ENCODE measurements at places on chromosomes 5 and 9.

DNA sequence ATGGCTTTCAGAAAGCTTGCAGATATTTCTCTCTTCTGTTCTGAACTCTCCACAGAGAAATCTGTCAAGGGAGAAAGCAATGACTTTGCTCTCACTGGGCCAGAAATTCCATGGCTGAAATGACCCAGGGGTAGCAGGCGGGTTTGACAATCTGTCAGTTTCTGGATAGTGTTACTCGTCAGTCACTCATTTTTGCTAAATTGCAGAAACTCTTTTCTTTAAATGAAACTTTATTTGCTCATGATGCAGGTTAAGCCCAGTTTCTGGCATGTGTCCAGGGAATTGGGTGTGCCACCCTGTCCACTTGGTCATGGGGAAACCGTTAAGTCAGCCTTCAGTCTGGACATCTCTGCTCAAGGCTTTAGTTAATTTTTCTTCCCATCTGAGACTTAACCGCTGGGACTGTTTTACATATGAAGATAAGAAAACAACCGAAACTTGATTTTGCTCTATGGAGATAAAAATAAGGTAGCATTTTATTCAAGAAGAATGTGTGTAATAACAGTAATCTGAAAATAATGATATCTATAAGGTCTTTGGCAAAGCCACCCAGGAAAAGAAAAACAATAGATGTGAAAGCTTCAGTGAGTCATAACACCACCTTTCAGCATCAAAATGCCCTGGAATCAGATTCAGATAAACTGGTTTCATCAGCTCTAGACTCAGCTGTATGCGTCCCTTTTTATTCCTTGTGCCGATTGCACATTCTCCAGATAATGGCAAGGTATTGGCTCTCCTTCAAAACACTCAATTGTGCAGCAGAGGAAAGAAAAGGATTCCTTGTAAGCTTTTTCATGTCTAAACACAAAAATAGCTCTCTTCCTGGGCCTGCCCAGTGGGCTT is 308.3 kb downstream of the ZSWIM6 start:
- no peak for DNase-seq

GRCh38 chr5:16934123-16934522 is 2.0 kb downstream of the MYO10 start:
- no peak for DNase-seq

DNA sequence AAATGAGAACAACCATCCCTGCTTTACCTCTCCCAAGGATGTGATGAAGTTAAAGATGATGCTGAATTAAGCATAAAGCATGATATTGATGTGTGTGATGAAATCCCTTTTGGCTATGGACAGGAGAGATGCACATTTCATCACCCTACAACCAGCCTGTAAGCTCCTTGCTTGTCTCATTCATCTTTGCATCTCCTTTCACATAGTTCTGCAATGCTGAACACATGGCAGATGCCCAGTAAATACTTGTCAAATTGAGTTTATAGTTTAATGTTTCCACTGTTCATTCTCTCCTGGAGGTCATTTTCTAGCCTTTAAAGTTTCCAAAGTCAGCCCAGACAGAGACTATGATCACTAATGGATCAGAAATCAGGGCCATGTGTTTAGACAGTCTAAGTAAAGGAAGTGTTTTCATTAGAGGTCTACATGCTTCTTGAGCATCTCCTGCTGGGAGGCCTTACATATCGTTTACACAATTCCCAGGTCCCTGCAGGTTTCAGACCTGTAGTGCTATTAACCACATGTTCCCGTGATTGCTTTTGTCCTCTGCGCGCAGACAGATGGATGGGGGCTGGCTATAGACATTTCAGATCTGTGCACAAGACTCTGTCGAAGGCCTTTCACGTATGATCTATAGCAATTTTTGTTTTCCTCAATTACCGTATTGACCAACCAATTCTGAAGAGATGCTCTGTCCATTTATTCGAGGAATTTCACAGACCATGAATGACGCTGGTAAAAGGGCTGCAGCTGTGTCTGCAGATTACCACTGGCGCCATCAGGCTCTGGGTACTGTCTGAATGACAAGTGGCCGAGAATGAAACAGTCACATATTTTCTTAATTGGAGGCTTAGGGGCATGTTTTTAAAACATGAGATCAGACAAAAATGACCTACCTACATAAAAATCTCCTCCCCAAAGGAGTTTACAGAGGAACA is 49.0 kb upstream of the CKMT2 start:
- DNase-seq, result no peak

DNA sequence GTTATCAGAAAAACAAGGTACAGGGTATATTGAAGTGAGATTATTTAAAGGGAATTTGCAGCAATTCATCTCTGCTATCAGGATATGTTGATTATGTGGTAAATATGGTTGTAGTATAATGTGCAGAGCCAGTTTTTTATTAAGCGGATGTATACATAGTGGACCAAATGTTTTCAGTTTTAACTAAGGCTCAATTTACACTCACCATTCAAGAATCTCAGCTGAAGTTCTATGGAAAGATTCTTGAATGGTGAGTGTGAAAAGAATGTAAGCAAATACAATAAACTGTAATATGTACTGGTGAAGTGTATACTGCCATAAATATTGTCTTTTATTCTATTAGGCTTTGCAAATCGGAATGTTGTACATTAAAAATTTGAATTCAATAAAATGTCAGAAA is 895.9 kb upstream of the CDH10 start:
- no peak for DNase-seq

DNA sequence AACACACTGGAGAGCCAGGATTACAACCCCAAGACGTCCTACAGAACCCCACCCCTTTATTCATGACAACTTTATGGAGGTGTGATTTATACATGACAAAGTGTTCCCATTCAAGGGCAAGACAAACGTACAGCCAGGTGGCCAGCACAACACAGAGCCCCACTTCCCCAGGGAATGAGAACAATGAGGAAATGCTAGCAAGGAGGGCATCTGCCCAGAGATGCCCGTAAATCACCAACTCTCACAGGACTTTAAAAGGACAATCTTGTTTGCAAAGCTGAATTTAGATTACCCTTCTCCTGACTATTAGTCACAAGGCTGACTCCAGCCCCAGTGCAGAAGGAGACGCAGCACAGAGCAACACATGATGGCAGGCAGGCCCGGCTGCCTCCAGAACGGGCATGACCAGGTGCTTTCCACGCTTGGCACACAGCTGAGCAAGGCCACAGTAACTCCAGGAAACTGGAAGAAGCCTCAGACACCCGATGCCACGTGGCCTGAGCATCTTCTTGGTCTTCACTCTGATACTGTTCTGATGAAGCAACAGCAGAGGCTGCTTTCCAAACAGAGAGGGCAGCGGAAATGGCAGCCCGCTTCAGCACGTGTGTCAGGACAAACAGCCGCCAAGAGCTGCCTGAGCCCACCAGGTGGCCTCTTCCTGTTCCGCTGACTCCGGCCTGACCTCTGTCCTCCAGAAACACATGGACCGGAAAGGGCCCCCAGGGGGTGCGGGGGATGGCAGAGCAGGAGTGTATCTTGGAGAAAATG is 51.4 kb downstream of the ROR2 start:
- DNase-seq, result no peak

- DNase-seq, result no peak
These were observed 239.9 kb downstream of the ATPSCKMT start for GRCh38 chr5:10009802-10010201.

DNA sequence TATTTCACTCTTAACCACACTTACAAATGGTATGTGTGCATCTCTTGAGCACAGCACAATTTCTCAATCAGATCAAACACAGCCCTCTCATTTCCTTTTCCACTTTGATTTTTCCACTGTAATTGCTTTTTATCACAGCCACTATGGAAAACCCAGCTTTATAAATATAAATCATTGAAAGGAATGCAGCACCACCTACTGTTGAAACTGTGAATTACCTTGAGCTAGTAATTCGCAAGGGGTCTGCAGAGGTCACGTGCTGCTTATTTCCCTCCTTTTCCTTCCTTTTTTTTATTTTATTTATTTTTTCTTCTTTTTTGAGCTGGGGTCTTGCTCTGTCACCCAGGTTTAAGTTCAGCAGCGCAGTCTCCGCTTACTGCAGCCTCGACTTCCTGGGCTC is 76.9 kb downstream of the CDH6 start:
- DNase-seq, result no peak

GRCh38 chr9:2377117-2377516 is 244.5 kb upstream of the VLDLR start:
- DNase-seq, result no peak

- no peak for DNase-seq
These were observed 11.1 kb downstream of the SIT1 start for GRCh38 chr9:35639631-35640030.

- DNase-seq, result no peak
These were observed 346.1 kb downstream of the DIRAS2 start for GRCh38 chr9:90296539-90296938.

- DNase-seq, result peak; percentile 42
These were observed 11.3 kb downstream of the C9orf50 start for GRCh38 chr9:129609486-129610212.

- no peak for DNase-seq
These were observed 186.5 kb upstream of the WWC1 start for GRCh38 chr5:168104811-168105481.

GRCh38 chr5:39441838-39442237 is 17.1 kb upstream of the DAB2 start:
- no peak for DNase-seq

- no peak for DNase-seq
These were observed 167.8 kb downstream of the GABRB2 start for GRCh38 chr5:161378701-161379100.

- no peak for DNase-seq
These were observed at the start of gene SLC45A2 for GRCh38 chr5:33984671-33985124. Gene SLC45A2 (minus strand): TSS chr5:33984693. CDS start chr5:33984583, 110 bp downstream.

All from stimulated activated CD4-positive, alpha-beta T cell treated with anti-CD3 and anti-CD28 coated beads, Interleukin-2, amount 100 ng/mL, for 4 hours (primary cell).